HuH-7.5 (cell line): ENCODE measurements at places on chromosomes 3 and 15.

- DNase-seq = no peak
Measured at GRCh38 chr3:127247292-127247691, 40.6 kb downstream of the PRR20G start.

- no peak for DNase-seq
Measured at GRCh38 chr15:76155731-76156130, 95.9 kb downstream of the TMEM266 start.

GRCh38 chr15:57149196-57149595, 227.1 kb upstream of the CGNL1 start:
- no peak for DNase-seq

GRCh38 chr3:149507491-149508324, 33.2 kb downstream of the TM4SF4 start:
- no peak for DNase-seq

DNA sequence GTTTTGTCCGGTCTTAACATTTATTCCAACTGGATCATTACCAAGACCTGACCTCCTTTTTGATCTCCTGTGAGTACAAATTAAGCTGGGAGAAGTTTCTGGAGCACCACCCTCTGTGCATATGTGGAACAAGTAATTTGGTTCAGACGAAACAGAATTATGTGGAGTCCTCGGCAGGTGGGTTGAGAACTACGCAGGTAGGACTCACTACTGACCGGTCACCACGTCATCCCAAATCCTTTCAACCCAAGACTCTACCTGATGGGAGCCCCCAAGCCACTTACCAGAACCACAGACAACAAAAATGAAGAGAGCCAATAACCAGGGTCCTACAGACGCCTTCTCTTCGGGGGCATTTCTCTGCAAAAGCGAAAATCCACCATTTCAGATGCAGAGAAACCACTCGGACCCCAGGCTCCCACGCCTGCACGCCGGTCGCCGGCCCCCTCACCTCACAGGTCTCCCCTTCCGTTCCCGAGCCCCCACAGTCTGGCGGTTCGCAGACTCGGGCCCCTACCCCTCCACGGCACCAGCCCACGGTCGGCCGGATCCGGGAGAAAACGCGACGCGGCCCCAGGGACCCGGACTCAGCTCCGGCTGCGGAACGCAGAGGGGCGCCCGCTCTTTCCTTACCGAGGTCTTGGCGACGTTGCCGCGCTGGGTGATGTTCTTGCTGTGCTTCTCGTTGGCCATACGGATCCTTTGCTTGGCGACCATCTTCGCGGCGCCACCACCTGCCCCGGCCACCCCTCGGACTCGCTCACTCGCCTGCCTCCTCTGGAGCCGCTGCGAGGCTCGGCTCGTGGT, 674 bp downstream of the SERP1 start:
- DNase-seq = no peak

DNA sequence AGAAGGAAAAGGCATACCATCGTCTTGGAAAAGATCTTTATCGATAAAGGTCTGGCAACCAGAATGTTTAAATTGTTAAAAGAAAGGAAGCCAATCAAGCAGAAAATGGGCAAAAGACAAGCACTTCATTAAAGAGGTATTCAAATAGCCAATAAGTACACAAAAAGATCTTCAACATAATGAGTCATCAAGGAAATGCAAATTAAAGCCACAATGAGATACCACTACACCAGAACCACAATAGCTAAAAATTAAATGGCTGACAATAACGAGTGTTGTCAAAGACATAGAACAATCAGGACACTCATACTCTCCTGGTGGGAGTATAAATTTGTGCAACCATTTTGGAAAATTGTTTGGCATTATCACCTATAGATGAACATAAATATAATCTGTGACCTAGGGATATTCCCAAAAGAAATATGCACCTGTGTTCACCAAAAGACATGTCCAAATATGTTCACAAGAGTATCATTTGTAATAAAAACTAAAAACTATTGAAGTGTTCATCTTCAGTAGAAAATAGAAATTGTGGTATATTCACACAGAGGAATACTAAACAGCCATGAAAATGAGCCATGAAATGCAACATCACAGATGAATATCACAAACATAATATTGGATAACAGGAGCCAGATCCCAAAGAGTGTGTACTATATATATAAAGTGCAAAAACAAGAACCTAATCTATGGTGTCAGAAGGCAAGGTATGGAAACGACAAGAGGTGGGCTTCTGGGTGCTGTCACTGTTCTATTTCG, 14.4 kb upstream of the BTBD1 start:
- DNase-seq = no peak

GRCh38 chr3:140630366-140630765, 47.5 kb upstream of the TRIM42 start:
- DNase-seq = no peak

GRCh38 chr3:101154401-101154800, 161.2 kb upstream of the ABI3BP start:
- DNase-seq = no peak

DNA sequence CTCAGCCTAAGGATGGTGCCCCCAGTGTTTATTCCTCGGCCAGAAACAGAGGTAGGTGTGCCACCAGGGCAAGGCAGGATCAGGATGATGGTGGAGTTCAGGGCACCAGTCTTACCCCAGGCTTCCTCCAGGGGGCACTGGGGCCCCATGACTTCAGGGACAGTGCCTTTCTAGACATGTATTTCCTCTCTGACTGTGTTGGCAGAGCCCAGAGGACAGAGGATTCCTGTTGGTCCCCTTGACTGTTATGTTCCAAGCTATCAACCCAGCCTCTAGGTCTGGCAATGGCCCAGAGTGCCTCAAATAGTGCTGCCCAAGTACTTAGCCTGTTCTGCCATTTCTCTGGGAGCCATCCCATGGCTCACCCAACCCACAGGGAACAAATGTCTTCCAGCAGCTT, 2.8 kb downstream of the HEMK1 start:
- DNase-seq = peak; percentile 77

GRCh38 chr3:83770664-83771402, 1188.0 kb upstream of the CADM2 start:
- no peak for DNase-seq

DNA sequence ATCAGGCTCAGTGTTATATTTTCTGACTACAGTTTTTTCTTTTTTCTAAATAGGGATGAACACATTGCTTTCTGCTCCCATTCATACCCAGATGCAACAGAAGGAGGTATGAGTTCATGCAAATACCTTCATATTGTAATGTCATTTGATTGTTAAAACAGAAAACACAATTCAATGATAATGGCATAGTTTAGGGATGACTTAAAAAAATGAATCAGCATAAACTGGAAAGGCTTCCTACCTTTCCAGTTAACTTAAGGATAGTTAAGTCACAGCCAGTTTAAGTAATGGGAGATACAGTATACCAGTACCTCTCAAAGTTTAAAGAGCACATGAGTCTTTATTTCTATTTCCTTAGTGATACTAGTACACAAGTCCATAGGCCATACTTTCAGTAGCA, 24.9 kb downstream of the KNL1 start:
- DNase-seq = no peak

DNA sequence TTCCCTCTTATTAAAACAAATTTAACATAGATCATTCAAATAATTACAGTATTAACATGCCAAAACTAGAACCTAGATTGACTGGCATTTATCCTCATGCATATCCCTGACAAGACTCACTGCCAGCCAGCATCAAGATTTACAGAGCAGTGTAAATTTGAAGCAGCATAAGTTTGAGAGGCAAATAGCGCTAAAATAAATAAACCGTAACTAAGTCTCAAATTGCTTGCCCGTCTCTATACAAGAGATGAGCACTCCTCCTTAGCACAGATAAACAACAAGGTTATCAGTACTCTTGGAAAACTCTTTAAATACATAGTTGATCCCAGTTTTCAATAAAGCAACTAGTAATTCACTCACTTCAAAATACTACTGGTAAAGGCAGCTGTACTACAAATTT, 29.6 kb downstream of the MSL2 start:
- DNase-seq = no peak

- no peak for DNase-seq
Measured at GRCh38 chr3:109241459-109242186, 74.7 kb downstream of the DPPA2 start.
